AG04449 (cell line): ENCODE measurements at places on chromosomes 11 and 22.

DNA sequence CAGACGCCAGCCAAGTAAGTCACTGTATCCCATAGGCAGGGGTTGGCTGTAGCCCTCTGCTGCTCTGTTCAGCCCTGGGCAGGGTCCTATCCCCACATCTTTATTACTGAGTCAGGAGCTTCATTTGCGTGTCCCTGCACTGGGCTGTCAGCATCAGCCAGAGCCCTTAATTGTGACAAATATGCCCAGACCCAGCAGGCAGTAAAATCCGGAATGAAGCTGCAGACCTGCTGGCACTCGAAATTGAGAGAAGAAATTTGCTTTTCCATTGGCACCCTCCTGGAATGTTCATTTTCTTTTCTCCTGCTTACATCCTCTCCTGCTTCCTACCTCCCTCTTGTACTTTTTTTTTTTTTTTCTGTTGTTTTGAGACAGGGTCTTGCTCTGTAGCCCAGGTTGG lies 43.8 kb downstream of the CEP164 start:
- DNase-seq: no peak

DNA sequence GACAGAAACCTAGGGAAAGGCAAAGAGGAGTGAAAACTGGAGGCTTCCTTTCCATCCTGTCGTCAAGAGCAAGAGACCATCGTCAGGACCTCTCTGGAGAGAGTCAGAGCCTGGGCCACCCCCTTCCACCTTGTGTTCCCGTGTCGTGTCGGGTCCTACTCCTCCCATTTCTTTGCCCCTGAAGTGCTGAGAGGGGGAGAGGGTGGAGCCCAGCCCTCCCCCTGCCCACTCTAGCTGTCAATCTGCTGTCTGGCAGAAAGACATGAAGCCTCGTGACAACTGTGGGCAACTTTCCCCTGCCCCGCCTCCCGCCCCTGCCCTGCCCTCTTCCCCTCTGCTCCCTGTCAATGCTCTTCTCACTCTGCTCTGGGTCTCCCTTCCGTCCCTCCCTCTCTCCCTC lies 20.6 kb downstream of the ANKK1 start:
- no peak for DNase-seq

GRCh38 chr11:11089805-11090204 lies 232.0 kb upstream of the ZBED5 start:
- no peak for DNase-seq

GRCh38 chr11:14202251-14203196 lies 156.5 kb downstream of the RRAS2 start:
- DNase-seq: no peak

DNA sequence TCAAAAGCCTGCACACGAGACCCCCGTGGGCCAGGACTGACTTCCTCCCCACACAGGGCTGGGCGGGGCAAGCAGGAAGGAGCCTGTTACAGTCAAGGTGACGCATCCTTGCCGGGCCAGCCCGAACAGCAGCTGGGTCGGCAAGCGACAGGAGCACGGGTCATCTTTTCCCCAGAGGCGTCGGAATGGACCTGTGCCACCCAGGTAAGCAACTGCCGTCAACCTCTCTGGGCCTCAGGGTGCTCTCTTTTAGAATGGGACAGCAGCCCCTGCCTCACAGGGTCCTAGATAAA lies at the start of gene CYTH4:
CYTH4 (plus strand) TSS at position 124 of the 293 bp plus-strand sequence; CDS start at position 186, 62 bp downstream.
- DNase-seq: no peak

- no peak for DNase-seq
Measured at GRCh38 chr11:101931692-101932091, 15.4 kb upstream of the ANGPTL5 start.

DNA sequence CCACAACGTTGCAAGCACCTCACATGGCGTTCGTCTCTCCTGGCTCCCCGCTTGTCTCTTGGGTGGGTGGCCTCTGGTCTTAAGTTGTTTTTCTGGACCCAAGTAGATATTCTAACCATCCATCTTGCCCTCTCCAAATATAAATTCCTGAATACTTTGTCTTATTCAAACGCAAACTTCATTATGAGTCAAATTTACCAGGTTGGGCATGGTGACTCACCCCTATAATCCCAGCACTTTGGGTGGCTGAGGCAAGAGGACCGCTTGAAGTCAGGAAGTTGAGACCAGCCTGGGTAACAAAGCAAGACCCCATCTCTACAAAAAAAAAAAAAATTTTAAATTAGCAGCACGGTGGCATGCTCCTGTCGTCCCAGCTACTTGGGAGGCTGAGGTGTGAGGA lies 5.1 kb upstream of the IGSF9B start:
- no peak for DNase-seq
